ENCODE measurements at places on chromosomes 3 and 15. TPM values are rescaled to one million over a fixed set of nuclear protein-coding genes. Genes with fewer than 3 reads are reported as not detected.
A peak's percentile ranks its signal among the peaks of the same experiment; 100 is the strongest.

GRCh38 chr3:135966271-135966961 is 888 bp downstream of the PPP2R3A start:
- peak; percentile 45 for DNase-seq

- no peak for DNase-seq
Observed at GRCh38 chr3:105888621-105889579, 20.1 kb upstream of the CBLB start.

DNA sequence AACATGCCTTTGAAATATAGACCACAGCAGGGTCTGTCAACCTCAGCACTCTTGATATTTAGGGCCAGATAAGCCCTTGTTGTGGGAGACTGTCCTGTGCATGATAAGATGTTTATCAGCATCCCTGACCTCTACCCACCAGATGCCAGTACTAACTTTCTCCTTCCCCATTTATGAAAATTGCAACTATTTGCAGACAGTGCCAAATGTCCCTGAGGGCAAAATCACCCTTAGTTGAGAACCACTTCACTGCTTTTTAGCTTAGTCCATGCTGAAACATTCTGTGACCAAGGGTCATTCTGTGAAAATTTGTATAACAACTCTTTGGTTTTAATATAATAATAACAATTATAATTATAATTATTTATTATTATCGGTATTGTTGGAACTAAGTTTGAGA is 1032.4 kb downstream of the MCTP2 start:
- DNase-seq: no peak

DNA sequence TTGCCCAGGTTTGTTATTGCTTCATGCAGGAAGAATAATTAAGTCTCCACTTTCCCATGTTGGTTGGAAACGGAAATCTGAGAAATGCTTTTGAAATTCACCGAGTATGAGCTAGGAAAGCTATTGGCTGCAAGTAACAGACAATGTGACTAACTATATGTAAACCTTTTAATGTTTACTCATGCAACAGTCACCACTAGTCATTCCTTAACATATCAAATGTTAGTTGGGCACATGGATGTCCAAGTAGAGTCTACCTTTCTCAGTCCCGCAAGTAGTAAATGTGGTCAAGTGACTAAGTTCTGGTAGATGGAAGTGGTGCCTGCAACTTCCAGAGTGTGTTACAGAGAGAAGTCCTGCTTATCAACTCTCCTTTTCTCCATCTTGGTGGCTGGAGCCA is 52.5 kb downstream of the KLF15 start:
- DNase-seq: no peak

DNA sequence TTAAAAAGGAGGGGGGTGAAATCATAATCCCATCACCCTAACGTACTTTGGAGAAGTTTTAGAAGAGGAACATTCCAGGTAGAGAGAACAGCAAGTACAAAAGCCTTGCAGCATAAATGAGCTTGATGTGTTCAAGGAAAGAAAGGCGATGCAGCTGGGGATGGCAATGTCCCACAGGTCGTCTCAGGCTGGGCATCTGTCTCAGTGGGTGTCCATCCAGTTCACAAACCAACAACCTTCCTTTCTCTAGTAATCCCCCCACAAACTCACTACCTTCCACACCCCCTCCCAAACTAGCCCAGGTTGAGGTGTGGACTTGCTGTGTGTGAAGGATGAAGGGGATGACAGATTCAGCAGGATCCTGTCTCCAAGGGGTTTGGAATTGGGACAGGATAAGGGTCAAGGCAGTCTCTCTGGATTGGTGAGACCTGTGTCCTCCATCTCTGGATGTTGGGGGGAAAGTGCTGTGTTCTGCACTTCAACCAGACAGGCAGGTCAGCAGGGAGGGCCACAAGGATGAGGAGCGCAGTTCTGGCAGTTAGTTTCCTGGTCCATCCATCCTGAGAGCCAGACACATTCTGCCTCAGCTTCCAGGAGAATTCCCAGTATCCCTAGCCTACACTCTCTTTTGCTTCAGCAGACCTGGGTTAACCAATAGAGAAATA is 1.7 kb upstream of the ESYT3 start:
- DNase-seq: no peak

GRCh38 chr3:186959029-186959624 is 28.8 kb downstream of the ST6GAL1 start:
- DNase-seq: no peak

DNA sequence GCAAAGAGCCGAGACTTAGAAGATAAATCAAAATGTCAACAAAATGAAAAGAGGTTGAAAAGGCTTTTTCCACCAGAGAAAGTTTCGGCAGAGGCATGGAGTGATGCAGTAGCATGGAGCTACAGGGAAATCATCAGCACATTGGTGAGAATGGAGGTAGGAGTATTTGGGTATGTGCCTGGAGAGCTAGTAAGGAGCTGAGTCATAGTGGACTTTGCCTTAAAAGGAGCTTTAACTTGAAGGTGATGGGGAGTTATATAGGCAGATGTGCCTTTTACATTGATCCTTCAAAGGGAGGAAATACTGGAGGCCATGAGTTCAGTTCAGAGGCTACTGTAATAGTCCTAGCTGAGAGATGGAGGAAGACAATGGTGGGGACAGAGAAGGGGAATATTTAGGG is 44.3 kb downstream of the IL5RA start:
- DNase-seq: peak; percentile 3

GRCh38 chr15:88748081-88748480 is 55.2 kb upstream of the ACAN start:
- no peak for DNase-seq

DNA sequence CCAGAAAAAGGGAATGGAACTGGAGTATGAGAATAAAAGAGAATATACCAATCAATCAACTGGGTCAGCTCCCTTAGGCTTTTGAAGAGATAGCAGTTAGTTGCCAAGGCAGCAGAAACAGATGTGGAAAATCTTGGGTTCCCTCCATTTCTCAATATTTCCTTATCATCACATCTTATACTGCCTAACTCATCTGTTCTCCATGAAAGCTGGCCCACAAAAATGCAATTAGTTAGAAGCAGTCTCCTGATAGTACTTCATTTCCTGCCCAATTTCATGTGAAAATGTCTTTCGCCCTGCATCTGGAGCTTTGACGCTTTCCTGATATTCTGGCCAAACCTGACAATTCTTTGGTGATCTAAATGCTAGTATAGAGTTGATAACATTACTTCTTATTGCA is 30.1 kb upstream of the SPTSSB start:
- no peak for DNase-seq

DNA sequence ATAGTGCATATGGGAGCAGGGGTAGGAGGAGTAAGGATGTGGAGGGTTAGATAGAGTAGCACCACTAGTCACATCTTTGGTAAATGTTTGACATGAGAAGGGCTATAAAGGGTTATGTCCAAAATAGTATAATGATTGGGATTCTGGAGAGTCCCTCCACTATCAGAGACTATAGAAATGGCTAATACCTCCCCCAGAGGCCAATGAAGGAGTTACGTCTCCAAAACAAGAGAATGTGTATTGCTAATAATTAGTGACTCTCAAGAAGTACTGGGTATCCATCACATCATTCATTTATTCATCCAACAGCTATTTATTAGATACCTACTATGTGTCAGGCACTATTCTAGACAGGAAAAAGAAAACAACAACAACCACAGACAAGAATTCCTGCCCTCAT is 203.7 kb upstream of the UMPS start:
- DNase-seq: no peak

Gene TUSC7
- total RNA-seq: not detected

Gene ETV5
- 22.7 TPM for total RNA-seq

Gene MEGF11
- not detected for total RNA-seq

Data from fibroblast of the aortic adventitia (primary cell).